Stimulated activated CD4-positive, alpha-beta T cell treated with anti-CD3 and anti-CD28 coated beads, Interleukin-12 subunit alpha, Interleukin-12 subunit beta, amount 100 ng/mL, for 24 hours (primary cell): ENCODE measurements at places on chromosomes 5 and 9.

- no peak for DNase-seq
Observed at GRCh38 chr5:180154821-180155364, 54.1 kb downstream of the RASGEF1C start.

DNA sequence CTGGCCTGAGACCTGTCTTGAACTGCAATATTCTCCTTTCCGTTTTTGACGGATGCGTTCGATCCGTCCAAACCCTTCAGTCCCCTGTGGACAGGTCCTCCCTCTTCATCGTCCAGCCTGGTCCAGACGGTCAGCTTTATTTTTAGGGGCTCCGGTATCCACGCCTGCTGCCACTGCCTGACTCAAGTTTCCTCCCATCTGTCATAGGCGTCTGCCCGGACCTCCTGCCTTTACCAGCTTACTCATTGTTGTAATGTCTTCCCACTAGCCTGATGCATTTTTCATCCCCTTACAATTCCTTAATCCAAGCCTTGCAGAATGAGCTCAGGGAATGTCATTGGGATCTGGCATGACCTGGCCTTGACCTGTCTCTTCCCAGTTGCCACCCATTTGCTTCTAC lies 145.8 kb downstream of the TENT4A start:
- DNase-seq = no peak

DNA sequence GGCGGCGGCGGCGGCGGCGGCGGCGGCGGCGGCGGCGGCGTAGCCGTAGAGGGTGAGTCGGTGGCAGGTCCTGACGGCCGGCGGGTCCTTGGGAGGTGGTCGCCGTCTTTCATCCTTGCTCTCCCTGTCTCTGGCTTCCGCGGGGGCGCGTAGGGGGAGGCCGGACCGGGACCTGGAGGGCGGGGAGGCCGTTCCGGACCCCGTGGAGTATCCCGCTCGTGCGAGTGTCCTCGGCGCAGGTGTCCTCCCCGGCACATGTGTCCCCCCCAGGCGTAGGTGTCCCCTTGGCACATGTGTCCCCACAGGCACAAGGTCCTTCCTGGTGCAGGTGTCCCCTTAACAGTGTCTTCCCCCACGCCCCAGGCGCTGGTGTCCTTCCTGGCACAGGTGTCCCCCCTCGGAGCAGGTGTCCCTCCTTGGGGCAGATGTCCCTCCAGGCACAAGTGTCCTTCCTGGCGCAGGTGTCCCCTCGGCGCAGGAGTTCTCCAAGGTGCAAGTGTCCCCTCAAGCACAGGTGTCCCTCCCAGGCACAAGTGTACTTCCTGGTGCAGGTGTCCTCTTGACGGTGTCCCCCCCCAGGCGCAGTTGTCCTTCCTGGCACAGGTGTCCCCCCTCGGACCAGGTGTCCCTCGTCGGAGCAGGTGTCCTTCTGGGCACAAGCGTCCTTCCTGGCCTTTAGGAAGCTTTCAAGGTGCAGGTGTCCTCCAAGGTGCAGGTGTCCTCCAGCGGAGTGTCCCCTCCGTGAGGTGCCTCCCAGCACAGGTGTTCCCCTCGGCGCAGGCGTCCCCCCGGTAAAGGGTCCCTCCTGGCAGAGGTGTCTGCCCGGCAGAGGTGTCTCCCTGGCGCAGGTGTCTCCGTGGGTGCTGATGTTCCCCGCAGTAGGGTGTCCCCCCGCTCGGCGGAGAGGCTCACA lies 519 bp downstream of the EXOC3 start:
- peak; percentile 23 for DNase-seq

DNA sequence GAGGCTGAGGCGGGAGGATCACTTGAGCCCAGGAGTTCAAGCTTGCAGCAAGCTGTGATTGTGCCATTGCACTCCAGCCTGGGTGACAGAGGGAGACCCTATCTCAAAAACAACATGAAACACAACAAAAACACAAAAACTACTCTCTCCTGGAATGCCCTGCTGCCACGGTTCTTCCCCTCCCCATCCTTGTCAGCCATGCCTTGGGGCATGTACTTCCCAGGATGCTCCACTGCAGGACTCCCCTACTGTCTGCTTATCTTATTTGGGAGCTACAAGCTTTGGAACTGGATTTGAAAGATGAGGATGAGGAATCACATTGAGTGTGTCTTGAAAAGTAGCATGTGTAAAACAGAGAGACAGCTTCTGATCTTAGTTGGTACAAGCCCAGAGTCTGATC lies 40.1 kb upstream of the KIAA1958 start:
- DNase-seq = no peak

DNA sequence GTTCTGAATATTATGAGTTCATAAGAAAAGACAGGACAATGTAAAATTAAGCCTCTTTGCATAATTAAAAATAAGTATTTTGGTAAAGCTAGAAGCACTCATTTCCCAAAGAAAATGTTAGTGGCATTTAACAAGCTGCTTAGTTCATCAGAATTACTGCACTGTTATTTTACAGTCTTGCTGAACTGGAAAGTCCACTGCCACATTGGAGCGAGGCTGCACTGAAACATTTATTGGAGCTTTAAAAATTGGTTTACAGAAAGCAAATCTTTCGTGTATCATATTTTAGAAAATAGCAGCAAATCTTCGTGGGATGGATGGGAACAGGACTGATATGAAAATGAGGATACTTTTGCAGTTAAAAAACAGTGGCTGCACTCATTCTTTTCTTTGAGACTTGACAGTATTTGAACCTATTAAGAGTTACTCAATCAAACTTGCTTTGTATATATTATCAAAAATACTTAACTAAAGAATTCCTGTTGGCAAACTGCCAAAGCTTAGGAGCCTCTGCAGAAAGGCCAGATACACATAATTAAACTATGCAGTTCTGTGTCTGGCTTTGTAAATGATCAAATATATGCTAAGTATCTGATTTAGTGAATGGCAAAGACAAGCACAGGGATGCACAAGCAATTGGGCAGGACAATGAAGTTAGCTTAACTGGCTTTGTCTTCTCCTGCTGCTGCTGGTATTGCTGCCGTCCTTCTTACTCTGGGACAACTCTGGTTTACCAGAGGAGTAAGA lies 16.5 kb upstream of the FBXL7 start:
- DNase-seq = no peak

GRCh38 chr5:72123764-72124376 lies 16.6 kb downstream of the MAP1B start:
- no peak for DNase-seq

- peak; percentile 49 for DNase-seq
Observed at GRCh38 chr9:133726401-133727276, 11.5 kb downstream of the SARDH start.

DNA sequence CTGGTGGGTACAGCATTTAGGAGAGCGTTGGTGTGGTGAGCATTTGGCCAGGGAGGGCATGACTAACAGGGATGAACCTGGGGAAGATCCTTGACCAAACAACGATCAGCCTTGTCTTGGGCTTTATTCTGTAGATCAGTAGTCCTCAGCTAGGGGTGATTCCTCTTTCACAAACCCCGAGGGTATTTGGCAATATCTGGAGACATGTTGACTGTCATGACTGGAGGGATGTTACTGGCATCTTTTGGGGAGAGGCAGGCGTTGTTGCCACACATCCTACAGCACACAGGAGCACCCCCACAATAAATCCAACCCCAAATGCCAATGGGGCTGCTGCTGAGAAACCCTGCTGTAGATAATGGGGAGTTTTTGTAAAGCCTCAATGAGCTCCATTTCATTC lies 43.9 kb downstream of the OSTF1 start:
- no peak for DNase-seq

DNA sequence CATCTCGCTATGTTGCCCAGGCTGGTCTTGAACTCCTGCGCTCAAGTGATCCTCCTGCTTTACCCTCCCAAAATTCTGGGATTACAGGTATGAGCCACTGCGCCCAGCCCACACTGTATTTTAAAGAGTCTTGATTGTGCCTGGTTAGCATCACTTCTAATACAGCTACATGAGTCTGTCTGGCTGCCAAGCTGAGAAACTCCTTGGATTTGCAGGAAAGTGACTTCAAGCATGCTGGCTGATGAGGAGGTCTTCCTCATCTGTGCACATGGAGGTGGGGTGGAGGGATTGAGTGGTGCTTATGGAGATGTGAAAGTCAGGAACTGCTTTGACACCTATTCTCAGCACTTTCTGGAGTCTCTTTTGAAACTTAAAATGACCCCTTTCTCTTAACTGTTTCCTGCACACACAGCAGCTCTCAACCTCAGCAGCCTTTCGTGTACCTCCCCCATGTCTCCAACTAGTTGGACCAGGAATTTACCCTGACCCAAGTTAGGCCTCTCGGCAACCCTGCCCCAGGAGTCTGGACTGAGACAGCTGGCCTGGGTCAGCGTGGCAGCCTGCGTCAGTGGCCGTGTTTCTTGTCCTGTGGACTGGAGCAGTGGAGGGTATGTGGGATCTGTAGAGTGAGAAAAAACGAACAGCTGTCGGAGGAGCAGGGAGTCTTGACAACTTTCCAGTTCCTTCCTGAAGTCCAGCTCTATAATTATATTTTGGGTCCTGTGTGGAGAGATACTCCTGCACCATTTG lies 72.5 kb downstream of the ACER2 start:
- no peak for DNase-seq

DNA sequence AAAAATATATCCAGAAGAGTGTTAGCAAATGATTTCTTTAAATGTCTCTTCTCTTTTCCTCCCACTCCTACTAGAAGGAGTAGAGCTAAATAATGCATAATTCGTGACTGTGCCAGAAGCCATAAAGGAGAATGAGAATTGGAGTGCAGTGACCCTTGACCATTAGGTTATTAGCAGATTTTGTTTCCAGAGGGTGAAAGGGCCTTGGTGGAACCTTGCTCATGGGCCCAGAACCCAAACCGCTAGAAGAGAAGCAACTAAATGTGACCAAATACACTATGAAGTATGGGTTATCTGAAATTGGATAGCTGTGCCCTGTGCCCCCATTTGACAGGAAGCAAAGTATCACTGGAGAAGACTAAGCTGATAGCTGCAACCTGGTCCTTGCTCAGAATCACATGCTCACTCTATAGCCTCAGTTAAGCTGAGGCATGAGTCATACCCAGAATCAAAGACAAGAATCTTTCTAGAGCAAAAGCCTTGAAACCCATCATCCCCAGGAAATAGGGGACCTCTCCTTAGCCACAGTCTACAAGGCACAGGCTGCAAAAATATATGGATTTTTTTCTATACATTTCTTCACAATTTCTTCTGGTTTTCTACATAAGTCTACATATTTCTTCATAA lies 36.3 kb downstream of the CAPSL start:
- no peak for DNase-seq

DNA sequence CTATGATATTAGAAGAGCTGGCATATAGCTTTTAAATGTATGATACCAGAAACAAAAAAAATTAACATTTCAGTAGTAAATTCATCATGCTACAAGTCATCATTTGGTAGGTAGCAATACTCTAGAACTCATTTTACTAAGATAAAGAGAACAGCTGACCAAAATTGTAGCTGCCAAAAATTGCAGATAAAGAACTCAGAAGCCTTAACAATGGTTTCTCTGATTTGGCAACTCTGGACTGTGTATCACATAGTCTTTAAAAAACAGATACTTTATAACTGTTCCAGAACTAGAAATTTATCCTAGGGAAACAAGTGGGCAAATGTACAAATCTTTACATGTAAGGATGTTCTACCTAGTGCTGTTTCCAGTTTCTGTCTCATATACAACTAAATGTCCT lies 33.9 kb downstream of the ZFR start:
- DNase-seq = no peak

DNA sequence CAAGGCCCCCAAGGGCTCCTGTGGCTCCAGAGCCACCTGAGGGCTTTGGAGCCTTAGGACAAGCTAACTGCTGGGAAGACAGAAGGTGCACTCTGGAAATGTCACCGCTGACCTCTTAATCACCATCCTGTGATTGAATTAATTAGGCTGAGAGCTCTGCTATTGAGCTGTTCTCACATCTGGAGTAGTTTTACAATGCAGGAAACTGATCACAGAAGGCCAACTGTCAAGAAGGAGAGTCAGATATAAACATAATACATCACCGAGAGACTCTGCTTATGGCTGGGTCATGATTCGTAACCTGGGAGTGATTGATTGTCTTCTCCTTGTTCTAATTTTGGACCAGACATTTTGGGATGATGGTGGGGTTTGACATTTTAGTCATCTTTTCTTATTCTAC lies 226.1 kb downstream of the SLIT3 start:
- DNase-seq = no peak

- no peak for DNase-seq
Observed at GRCh38 chr9:133701321-133701980, 36.7 kb downstream of the SARDH start.

DNA sequence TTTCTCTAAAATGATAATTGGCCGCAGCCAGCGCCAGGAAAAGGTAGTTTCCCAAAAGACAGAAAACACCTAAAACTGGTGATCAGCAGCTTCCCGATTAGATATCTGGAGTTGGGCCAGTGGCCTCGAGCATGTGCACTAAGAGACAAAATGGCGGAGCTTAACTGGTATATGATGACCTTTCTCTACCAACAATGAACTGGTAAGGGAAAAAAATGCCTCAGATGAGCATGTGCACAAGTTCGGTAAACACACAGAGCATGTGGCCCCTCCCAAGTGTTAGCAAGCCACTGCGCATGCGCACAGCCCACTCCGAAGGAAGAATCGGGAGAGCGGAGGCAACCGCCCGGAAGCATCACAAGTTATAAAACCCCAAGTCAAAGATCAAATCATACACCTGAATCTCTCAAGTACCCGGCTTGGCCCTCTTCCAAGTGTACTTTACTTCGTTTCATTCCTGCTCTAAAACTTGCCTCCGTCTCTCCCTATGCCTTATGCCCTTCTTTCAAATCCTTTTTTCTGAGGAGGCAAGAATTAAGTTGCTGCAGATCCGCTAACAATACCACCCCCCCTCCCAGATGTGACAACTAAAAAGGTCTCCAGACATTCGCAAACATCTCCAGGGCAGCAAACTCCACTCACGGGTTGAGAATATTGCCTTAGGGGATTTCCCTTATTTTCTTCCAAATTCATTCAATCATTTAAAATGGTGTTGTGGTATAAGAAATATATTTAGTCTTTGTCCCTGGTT lies 15.0 kb upstream of the PTBP3 start:
- peak; percentile 75 for DNase-seq

- DNase-seq = no peak
Observed at GRCh38 chr5:169914766-169915165, 65.5 kb downstream of the INSYN2B start.
